Activated T-helper 17 cell treated with anti-CD3 and anti-CD28 coated beads, Interleukin-2, amount 50 U/mL, for 72 hours (primary cell): ENCODE measurements at places on chromosomes 16 and 17.

DNA sequence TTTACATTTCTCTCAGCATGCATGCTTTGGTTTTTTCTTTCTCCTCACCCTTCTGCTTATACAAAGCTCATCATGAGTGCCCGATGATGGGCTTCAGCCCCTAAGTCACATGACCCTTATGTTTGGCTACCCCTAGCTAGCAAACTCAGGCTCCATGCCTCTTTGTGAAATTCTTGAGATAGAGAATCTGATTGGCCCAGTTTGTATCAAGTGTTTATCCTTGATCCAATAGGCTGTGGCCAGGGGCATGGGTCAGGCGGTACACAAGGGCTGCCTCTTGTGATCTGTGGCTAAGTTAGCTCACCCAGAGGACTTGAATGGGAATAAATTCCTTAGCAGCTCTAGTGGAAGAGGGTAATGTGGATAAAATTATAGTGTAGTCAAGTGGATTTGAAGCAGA is 11.5 kb upstream of the TOX3 start:
- ATAC-seq: no peak

- ATAC-seq: no peak
These were observed 194.6 kb upstream of the SDK2 start for GRCh38 chr17:73838815-73839214.

GRCh38 chr17:77366558-77367245 is 225.9 kb downstream of the SEC14L1 start:
- ATAC-seq: no peak

- ATAC-seq: no peak
These were observed 145.5 kb upstream of the ZFHX3 start for GRCh38 chr16:73193464-73193863.

GRCh38 chr16:87085441-87085840 is 231.8 kb downstream of the C16orf95 start:
- no peak for ATAC-seq

GRCh38 chr16:10088380-10088793 is 93.8 kb downstream of the GRIN2A start:
- ATAC-seq: no peak

DNA sequence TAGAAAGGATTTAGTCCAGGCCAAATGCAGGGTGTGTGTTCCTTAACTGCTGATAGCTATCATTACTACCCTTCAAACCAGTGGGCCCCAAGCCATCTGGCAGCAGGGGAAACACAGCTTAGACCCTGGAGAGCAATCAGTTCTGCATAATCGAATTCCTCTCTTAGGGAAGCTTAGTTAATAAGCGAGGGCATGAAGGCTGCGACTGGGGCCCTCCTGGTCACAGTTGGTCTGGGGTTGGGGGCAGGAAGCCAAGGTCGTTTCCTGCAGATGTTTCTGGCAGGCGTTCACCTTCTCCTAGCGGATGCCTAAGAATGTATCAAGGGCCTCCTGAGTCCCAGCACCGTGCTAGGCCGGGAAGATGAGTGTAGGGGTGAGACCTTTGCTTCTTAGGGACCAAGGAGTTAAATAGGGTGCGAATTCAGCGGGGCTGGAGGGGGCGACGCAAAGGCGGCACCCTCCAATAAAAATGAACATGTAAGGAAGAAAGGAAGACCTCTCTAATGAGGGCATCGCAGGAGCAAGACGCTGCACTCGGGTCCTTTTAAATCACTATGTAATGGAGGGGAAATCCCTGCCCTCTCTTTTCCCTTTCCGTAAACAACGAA is 16.5 kb upstream of the EEF2K start:
- no peak for ATAC-seq

DNA sequence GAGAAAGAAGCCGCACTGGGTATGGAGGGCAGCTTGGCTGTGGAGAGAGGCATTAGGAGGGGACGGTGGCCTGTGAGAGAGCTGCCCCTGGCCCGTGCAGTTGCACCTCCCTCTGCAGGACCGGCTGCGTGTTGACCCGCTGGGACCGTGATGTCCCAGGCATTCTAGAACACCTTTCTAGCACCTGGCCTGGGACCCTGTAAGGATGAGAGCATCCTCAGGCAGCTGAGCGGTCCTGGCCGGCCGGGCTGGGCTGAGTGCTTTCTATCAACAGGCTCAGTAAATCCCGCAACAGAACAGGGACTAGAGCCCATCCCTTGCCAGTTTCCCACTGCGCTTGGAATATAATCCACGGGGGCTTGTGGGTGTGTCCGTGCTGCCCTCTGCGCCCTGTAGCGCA is 14.7 kb downstream of the TBC1D24 start:
- no peak for ATAC-seq

DNA sequence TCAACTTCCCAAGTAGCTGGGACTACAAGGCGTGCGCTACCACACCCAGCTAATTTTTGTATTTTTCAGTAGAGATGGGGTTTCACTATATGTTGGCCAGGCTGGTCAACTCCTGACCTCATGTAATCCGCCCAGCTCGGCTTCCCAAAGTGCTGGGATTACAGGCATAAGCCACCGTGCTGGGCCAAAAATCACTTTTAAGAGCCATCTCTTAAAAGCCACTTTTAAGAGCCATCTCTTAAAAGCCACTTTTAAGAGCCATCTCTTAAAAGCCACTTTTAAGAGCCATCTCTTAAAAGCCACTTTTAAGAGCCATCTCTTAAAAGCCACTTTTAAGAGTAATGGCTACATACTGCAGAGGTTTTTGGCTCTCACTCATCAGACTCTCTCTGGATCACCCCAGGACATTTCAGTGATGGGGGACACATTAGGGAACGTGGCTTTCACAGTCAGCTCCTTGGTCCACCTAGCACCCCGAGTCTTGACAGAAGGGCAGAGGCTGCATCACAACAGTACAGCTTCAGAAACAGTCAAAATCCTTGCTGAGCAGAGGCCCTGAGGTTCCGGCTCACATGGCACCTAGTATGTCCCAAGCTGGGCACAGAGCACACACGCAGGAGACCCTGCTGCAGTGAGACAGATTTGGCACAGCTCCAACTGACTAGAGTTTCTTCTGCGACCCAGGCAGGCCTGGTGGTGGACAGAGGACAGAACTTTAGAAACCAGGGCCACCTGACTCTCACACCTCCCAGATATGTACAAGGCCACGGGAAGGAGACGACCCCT is 23.6 kb downstream of the RANBP10 start:
- ATAC-seq: no peak

- ATAC-seq: no peak
These were observed 46.7 kb downstream of the MAP2K6 start for GRCh38 chr17:69460963-69461922.

- peak; percentile 10 for ATAC-seq
These were observed 76.8 kb downstream of the MPRIP start for GRCh38 chr17:17119106-17119505.

GRCh38 chr17:14205992-14206461 is 30.6 kb downstream of the CDRT15 start:
- peak; percentile 63 for ATAC-seq

DNA sequence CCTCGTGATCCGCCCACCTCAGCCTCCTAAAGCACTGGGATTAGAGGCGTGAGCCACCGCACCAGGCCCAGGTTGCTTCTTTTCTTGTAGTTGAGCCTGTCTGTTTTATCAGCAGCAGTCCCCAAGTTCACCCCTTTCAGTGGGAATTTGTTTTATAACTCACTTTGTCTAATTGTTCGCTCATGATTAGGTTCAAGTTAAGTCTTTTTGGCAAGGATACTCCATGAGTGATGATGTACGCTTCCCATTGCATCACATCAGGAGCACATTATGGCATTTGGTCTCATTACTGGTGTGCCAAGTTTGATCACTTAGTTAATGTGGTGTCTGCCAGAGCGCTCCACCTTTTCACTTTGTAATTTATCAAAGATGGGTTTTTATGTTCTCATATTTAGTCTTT is 14.4 kb upstream of the GJD3 start:
- no peak for ATAC-seq

DNA sequence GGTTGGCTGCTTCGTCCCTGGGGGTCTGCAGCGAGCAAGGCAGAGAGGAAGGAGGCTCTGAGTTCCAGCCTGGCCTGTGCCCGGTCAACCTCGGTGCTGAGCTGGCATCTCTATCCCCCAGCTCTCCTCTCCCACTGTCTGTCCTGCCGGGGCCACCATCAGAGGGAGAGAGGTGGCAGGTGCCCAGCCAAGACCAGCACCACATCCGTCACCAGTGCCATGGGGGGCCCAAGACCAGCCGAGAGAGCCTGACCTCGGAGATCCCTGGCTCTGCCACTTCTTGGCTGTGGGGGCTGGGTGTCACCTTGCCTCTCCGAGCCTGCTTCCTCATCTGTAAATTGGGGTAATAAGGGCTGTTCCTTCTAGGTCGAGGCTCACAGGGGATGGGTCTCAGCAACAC is 560 bp upstream of the P2RX1 start:
- ATAC-seq: no peak

- ATAC-seq: no peak
These were observed 65.9 kb downstream of the PGS1 start for GRCh38 chr17:78444392-78444791.

DNA sequence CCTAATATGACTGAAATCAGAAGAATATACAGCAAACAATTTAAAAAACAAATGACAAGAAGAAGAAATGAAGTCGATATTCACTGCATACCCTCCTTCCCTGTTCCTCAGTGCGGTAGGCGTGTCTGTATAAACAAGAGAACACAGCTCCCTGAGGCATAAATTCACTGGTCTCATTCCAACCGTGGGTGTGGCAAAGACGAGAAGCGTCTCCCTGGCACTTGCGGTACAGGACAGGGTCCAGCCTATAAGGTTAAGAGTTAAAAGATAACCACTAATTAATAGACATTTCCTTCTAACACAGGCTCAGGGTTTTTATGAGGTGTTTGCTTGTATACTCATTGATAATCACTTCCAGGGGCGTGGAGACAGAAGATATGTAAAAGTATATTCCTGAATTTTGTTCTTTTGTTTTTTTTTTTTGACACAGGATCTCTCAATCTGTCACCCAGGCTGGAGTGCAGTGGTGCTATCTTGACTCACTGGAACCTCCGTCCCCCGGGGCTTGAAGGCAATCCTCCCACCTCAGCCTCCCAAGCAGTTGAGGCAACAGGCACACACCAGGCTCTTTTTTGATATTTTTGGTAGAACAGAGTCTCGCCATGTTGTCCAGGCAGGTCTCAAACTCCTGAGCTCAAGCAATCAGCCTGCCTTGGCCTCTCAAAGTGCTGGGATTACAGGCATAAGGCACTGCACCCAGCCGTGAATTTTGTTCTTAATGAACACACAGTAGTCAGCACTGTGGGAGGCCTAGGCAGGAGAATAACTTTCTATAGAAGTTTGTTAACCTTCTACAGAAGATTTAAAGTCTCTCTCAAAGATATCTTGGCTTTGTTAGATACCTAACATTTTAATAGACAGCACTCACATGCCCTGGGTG is 59.1 kb upstream of the CLEC18B start:
- no peak for ATAC-seq

- no peak for ATAC-seq
These were observed 6.6 kb upstream of the PIK3R6 start for GRCh38 chr17:8873801-8874715.

DNA sequence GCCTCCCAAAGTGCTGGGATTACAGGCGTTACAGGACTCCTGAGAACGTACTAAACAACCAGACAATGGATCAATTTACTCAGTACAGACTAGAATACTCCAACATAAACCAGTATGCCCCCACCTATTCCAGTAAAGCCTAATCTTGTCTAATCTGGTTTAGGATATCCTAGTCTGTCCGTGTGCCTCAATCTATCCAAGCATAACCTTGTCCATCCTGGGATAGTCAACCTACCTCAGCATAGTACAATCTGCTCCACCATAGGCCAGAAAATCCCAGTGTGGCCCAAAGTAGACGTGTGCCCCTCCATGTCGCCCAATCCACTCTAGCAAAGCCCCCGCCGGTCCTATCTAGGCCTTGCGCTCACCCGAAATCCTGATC is 625 bp downstream of the DVL2 start:
- ATAC-seq: no peak

DNA sequence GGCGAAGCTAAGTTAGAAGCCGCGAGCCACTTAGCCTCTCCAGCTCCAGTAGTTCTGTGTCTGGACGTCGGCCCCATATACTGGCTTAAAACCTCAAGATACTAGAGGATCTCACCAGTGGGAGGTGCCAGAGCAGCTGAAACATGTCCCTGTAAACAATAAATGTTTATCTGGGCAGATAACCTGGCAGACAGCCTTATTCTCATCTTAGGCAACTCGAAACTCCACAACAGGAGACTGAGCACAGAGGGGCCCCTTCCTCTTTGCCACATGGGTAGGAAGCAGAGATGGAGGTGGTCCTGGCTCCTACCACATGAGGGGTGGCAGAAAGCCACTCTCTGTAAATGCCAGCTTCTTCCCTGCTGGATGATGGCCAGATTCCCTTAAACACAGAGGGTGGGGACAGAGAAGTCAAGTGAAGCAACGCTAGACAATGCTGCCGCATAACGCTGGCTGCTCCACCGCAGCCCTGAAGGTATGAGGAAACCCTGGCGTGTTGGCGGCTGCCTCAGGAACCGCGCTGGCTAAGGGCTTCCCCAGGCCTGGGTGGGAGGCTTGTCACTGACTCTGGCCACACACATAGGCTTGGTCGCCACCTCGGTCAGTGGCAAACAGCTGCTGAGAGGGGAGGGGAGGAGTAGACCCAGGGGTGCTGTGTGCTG is 67.9 kb downstream of the HIC1 start:
- no peak for ATAC-seq

GRCh38 chr17:29622337-29623282 is at the start of gene CORO6:
TSS of gene CORO6 (minus strand) at chr17:29622912. CDS start at chr17:29621421, 1,491 bp downstream.
- peak; percentile 27 for ATAC-seq

GRCh38 chr17:63492940-63493339 is 16.1 kb downstream of the ACE start:
- ATAC-seq: no peak

- ATAC-seq: no peak
These were observed 109.0 kb upstream of the DHX40 start for GRCh38 chr17:59456428-59456827.

DNA sequence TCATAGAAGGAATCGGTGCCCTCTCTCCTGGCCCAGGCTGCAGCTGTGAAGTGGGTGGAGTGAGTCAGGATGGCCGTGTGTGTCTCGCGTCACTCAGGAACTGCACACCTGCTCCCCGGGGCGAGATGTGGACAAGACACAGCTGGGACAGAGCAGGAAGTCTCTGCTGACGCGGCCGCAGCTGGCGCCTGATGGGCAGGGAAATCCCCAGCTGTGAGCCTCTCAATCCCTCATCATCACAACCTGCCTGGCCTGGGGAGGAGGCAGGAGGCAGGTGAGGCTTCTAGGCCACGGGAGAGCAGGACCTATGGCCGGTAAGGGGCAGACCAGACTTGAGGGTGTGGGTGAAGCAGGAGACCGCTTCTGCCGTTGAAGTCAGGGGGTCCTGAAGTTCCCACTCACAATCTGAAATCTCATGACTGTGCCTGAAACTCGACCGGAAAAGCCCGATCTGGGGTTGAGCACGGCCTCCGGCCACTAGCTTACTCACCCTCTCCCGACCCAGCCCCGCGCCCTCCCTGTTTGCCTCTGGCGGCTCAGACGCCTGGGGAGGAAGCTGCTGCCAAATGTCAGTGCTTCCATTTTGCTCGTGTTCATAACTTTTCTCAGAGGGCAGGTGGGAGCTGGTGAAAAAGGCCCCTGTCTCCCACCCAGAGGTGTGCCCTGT is 1.1 kb upstream of the TRPV3 start:
- ATAC-seq: peak; percentile 90
